ENCODE measurements at places on chromosomes 4 and X.

DNA sequence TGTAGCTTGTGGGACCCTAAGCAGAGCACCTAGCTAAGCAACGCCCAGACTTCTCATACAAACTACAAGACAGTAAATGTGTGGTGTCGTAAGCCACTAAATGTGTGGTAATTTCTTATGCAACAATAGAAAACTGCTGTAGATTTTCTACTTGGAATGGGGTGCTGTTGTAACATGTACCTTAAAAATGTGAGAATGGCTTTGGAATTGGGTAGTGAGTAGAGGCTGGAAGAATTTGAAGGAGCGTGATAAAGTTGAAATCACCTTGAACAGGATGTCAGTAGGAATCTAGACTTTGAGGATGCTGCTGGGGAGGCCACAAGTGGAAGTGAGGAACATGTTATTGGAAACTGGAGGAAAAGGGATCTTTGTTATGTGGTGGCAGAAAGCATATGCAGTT, 43.2 kb upstream of the FUNDC1 start:
- no peak for DNase-seq

- DNase-seq: no peak
Observed at GRCh38 chr4:125352521-125352920, 37.8 kb downstream of the FAT4 start.

DNA sequence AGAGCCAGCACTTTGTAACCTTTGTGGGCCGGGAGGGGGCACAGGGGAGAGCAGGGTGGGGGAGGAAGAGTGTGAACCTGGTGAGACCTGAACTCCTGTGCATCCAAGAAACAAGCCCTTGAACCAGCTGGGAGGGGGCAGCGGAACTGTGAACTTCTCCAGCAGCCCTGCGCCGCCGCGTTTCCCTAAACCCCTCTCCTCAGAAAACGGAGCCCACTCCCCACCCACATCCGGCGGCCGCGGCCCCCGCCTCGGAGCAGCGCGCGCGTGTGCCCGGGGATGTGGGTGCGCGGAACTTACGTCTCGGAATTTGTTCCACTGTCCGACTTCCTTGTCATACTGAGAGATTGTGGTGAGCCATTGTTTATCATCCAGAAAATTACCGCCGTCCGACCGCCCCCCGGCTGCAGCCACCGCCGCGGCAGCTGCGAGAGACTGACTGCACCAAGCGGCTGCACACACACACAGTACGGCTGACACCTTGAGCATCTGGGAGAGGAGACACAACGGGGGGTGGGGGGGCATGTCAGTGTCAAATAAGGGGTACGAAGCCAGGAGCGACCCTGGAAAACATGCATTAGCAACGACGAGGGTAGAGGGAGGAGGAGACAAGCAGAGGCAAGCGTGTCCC, 494 bp downstream of the SPOCK3 start:
- no peak for DNase-seq

DNA sequence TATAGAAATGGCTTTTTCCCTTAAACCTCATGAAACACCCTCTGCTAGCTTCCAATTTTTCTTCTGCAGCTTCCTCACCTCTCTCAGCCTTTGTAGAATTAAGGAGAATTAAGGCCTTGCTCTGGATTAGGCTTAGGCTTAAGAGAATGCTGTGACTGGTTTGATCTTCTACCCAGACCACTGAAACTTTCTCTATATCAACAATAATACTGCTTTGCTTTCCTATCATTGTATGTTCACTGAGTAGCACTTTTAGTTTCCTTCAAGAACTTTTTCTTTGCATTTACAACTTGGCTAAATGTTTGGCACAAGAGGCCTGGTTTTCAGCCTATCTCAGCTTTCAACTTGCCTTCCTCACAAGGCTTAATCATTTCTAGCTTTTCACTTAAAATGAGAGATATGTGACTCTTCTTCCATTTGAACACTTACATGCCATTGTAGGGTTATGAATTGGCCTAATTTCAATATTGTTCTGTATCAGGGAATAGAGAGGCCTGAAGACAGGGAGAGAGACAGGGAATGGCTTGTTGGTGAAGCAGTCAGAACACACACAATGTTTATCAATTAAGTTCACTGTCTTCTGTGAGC, 28.2 kb downstream of the TMEM154 start:
- no peak for DNase-seq

GRCh38 chr4:13559413-13559812, 15.1 kb upstream of the NKX3-2 start:
- DNase-seq: no peak

- DNase-seq: no peak
Observed at GRCh38 chr4:99859618-99860017, 34.6 kb downstream of the LAMTOR3 start.

GRCh38 chrX:23936180-23936579, 28.4 kb downstream of the CXorf58 start:
- DNase-seq: no peak

GRCh38 chr4:2790583-2791517, 2.0 kb upstream of the SH3BP2 start:
- DNase-seq: no peak

GRCh38 chr4:115515366-115515765, 401.9 kb upstream of the NDST4 start:
- no peak for DNase-seq

DNA sequence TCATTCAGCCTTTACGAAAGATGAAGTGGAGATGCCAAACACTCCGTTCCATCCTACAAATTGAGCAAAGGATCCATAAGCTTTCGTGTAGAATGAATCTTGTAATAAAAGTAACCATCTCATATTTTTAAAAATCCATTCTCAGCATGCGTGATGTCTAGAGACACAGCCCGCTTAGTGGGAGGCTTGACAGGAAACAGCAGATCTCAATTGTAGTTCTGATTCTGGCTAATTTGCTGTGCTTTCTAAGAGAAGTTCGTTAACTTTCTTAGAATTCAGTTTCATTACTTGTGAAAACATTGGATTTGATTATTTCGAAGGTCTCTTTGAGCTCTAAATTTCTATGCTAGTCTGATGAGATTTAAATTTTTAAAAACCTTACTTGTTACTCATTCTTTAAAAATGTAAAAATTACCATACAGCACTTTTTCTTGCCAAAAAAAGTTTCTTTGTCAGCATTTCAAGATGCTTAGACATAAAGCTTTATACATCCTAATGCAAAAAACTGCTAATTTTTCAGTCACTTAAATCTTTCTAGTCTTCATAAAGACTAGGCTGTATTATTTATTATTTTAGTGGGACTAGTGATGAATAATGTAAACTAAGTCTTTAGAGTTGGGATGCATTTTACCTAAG, 66.9 kb upstream of the NEIL3 start:
- DNase-seq: no peak

GRCh38 chr4:6497796-6498195, 25.4 kb upstream of the PPP2R2C start:
- DNase-seq: no peak

GRCh38 chrX:13283950-13284546, 35.8 kb downstream of the ATXN3L start:
- DNase-seq: no peak

- DNase-seq: no peak
Observed at GRCh38 chrX:141814213-141814857, 23.8 kb upstream of the MAGEC3 start.

DNA sequence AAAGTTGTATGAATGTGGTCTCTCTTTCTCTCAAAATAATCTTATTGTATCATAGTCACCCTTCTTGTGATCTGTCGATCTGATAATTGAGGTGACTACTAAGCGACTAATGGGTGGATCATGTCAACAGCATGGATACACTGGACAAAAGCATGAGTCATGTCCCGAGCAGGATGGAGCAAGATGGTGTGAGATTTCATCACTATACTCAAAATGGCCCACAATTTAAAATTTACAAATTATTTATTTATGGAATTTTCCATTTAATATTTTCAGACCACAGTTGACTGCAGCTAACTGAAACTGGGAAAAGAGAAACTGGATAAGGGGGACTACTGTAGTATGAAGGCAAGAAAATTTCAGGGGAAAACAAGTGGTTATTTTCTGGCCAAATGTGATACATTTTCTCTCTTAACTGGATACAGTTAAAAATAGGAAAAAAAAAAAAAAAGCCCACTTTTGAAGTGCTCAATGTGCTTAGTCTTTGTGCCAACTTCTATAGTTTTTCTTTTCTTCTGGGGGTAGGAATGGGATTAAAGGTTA, 25.3 kb downstream of the FAM241A start:
- DNase-seq: no peak

DNA sequence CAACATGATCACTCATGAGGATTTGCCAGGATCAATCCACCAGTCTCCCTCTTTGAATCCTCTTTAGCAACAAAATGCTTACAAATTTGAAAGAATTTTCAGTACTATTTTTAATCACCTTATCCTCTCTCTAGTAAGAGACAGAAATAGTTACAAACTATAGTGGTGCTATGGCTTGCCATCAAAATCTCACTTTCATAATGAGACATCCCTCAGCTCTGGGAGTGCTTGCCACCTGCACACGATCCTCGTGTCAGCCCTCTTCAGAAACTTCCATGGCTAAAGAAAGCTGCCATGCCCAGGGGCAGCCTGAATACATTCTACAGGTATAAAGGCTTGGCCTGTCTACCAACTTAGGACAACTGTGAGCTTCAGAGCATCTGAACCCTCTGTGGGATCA, 5.1 kb upstream of the DHX15 start:
- no peak for DNase-seq

GRCh38 chr4:100461807-100462605, 55.8 kb downstream of the EMCN start:
- no peak for DNase-seq

GRCh38 chrX:17842769-17843525, 18.2 kb downstream of the RAI2 start:
- DNase-seq: no peak

GRCh38 chrX:147917700-147918695, 6.3 kb downstream of the FMR1 start:
- DNase-seq: no peak
